ENCODE measurements at places on chromosomes 5 and 9.

GRCh38 chr5:2259494-2260107 lies 376.9 kb upstream of the IRX4 start:
- DNase-seq: no peak

DNA sequence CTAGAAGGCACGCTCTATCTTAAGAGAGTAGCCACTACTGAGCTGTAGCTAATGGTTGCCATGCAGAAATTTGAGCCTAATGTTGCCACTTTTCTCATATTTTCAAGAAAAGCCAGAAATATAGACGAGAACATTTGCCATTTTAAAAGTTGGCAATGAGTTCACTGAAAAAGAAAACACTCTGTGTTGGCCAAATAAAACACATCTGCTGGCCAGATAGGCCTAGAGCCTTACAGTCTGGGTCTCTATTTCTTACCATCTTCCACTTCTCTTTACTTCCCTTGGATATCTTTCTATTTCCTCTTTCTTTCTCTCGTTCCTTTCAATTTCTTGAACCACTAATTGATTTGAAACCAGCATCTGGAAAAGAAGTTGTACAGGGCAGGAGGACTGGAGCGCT lies 36.6 kb upstream of the VCAN start:
- no peak for DNase-seq

GRCh38 chr5:82772281-82772680 lies 304.9 kb downstream of the TMEM167A start:
- no peak for DNase-seq

DNA sequence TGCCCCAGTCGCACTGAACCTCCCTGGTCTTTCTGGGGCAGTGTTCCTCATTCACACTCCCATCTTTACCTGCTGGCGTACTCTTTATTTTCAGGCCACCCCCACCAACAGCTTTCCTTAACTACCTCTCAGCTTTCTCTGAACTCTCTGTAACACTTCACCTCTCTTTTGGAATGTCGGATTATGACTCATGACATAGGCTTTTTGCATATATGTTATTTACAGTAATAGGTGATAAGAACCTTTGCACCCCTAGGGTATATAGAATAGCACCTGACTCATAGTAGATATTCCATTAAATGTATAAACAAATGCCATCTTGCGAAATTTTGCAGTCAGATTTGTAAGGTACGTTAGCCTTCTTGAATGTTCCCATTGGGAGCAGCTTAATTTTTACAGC lies 52.9 kb upstream of the MIER3 start:
- no peak for DNase-seq

- no peak for DNase-seq
Observed at GRCh38 chr9:20582150-20582549, 40.1 kb downstream of the MLLT3 start.

GRCh38 chr5:170248172-170248930 lies 15.6 kb downstream of the C5orf58 start:
- DNase-seq: no peak

- no peak for DNase-seq
Observed at GRCh38 chr5:16784843-16785791, 151.0 kb downstream of the MYO10 start.

GRCh38 chr5:108730617-108731340 lies 16.9 kb upstream of the FER start:
- no peak for DNase-seq

GRCh38 chr5:25955337-25955736 lies 1083.0 kb downstream of the CDH9 start:
- DNase-seq: no peak

GRCh38 chr9:37528652-37529471 lies 43.1 kb downstream of the POLR1E start:
- DNase-seq: no peak

- no peak for DNase-seq
Observed at GRCh38 chr5:40481241-40481640, 198.5 kb upstream of the PTGER4 start.

DNA sequence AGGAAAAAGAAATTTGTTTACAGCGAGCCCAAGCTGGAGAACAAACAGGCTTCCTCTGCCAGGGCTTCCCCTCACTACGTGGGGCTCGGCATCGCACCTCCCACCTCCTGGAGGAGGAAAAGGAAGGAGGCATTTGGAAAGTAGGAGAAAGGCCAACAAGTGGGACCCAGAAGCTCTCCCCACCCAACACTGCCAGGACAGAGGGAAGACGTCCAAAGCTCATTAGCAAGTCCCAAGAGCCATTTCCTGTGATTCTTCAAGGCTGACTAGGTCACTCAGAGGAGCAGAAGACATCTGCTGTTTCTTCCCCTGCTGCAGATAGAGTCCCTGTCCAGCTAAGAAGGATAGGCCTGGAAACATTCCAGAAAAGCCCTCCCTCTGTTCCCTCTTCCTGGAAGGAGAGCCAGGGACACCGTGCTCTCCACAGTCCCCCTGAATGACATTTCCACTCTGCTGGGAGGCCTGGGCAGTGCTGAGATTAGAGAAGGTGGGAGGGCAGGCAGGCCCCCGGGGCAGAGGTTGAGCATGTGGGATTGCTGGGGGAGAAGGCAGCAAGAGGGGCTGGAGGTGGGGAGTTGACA lies 57.0 kb upstream of the NEURL1B start:
- DNase-seq: no peak

- DNase-seq: no peak
Observed at GRCh38 chr9:97367729-97368128, 44.2 kb upstream of the TDRD7 start.

DNA sequence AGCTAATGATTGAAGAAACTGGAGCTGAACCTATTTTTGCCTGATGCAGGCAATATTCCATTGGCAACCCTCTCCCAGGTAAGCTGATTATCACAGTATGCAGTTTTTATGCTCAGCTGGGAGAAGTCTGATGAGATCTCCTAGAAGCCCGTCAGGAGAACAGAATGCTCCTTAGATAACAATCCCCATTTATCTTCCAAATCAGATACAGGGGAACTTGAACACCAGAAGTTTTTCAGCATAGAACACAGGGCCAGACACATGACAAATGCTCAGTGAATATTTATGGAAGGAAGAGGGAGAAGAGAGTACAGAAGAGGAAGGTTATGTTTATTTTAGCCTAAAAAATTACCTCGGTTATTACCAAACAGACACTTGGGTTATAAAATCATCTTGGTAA lies 37.9 kb downstream of the CFAP90 start:
- DNase-seq: no peak

- no peak for DNase-seq
Observed at GRCh38 chr9:16048129-16048528, 495.3 kb downstream of the CCDC171 start.

DNA sequence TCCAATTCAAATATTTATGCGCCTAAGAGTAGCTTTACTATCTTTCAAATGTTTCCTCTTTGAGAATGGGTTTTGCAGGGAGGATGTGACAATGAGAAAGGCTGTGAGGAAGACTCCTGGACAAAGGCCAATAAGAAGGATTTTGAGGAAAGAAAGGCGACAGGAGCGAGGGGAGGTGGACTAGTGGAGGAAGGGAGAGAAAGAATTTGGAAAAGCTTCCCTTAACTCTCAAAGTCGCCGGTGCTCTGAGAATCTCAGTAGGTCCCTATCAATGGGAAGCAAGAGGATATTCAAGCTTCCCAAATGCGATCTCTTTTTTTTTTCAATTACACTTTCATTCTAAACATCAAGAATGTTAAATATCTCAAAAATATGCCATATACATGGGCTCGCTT lies 2.8 kb upstream of the CDC20B start:
- no peak for DNase-seq

GRCh38 chr5:40479939-40480338 lies 199.8 kb upstream of the PTGER4 start:
- DNase-seq: no peak

DNA sequence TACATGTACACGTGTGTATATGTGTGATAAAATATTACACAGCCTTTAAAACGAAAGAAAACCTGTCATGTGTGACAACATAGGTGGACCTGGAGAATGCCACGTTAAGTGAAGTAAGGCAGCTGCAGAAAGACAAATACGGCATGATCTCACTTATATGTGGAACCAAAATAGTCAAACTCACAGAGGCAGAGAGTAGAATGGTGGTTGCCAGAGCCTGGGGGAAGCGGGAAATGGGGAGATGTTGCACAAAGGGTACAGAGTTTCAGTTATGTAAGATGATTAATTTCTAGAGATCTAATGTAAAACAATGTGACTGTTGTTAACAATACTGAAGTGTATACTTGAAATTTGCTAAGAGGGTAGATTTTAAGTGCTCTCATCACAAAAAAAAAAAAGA lies 34.8 kb downstream of the ADAMTS12 start:
- no peak for DNase-seq

GRCh38 chr5:52673495-52673894 lies 114.2 kb upstream of the ITGA1 start:
- no peak for DNase-seq

GRCh38 chr9:123387686-123388085 lies 31.7 kb downstream of the CRB2 start:
- no peak for DNase-seq

- DNase-seq: no peak
Observed at GRCh38 chr5:161400583-161400982, 145.9 kb downstream of the GABRB2 start.

DNA sequence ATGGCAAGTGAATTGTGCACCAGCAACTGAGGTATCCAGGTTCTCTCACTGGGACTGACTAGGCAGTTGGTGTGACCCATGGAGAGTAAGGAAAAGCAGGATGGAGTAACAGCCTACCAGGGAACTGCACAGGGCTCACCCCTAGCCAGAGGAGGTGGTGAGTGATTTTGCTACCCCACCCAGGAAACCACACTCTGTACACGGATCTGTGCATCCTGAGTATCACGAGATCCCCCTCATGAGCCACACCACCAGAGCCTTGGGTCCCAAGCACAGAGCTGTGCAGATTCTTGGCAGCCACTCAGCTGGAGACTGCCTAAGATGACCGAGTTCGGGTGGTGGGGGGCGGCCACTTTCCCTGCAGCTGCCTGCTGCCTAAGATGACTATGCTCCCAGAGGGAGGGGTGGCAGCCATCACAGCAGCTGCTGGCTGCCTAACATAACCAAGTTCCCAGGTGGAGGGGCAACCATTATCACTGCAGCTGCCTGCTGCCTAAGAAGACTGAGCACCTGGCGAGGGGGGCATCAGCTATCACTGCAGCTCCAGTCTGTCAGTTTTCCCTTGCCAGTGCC lies 48.4 kb upstream of the EFNA5 start:
- no peak for DNase-seq

- no peak for DNase-seq
Observed at GRCh38 chr5:36637101-36637500, 30.7 kb downstream of the SLC1A3 start.

DNA sequence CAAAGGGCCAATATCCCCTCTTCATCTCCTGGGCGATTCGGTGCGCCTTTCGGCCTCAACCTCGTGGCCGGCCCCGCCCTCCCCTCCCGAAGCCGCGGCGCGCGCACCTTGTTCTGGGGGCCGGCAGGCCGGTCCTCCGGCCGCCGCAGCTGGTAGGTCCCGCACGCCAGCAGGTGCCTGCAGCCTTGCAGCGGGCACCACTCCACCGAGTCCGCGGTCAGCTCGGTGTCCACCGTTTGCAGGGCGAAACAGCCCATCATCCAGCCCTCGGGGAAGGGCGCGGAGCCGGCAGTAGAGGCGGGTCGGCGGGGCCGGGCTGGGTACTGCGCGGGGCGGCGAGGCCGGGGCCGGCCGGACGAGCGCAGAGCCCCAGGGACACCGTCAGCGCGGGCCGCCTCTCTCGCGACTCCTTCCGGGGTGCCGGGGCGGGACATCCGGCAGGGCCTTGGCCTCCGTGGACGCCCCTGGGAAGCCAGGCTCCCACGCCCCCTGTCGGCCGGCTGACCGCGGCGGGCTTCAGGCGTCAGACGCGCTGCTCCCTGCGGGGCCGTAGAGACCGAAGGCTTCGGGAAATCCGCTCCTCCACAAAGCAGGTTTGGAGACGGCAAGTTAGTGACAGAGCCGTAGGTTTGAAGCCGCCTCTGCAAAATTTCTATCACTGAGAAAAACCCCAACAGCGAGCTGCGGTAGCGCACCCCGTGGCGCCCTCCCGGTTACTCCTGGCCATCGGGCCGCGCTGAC lies at the start of gene DPH7:
Gene DPH7, minus strand, starts transcription at position 408 of the 741 bp plus-strand sequence. Its CDS starts 148 bp downstream, at position 260.
- DNase-seq: peak; percentile 92

- no peak for DNase-seq
Observed at GRCh38 chr9:3508521-3509291, 17.1 kb downstream of the RFX3 start.

- no peak for DNase-seq
Observed at GRCh38 chr5:137667341-137667740, 68.5 kb downstream of the KLHL3 start.

GRCh38 chr5:74587890-74588289 lies 52.6 kb downstream of the ENC1 start:
- DNase-seq: no peak

DNA sequence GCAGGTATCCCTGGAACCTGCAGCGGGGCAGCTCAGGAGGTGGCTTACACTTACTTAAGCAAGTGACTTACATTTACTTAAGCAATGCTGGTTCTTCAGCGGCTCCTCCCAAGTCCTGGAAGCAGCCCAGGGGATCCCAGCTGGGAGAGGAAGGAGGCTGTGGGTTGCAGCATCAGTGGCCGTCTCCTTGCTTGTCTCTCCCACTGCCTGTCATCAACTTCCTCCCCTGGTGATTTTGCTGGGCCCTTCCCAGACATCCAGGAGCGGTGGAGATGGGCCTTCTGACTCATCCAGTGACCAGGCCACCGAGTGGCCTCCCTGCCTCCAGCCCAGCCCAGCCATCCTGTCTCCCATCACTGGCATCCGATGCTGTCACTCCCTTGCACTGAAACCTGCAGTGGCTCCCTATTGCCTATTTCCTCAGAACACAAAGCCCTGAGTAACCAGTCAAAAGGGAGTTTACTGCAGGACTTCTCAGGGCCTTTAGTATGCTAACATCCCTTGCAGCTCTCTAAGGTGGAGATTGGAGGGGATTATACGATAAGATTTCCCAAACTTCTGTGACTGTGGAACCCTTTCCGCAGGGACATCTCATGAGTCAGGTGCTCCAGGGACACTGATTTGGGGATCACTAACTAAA lies 155.9 kb upstream of the PHYKPL start:
- DNase-seq: no peak

GRCh38 chr9:5587024-5587423 lies 41.9 kb upstream of the RIC1 start:
- DNase-seq: no peak

DNA sequence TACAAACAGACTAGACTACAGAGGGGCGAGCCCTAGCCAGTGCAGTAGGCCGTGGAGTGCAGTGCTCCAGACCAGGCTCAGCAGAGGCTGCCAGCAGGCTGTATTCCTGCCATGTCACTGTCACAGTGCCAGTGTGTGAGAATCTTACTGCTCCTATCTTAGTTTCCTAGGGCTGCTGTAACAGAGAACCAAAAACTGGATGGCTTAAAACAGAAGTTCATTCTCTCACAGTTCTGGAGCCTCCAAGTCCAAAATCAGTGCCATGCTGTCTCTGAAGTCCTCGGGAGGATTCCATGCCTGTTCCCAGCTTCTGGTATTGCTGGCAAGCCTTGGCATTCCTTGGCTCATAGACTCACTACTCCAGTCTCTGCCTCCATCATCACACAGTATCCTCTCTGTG lies 75.0 kb upstream of the SAP30L start:
- no peak for DNase-seq

- DNase-seq: no peak
Observed at GRCh38 chr5:75279321-75279720, 42.6 kb upstream of the ANKRD31 start.

- DNase-seq: no peak
Observed at GRCh38 chr5:14199902-14200301, 56.8 kb downstream of the TRIO start.
